Fibroblast of the conjunctiva (primary cell): ENCODE measurements at places on chromosomes 12 and 14.
A peak's percentile ranks its signal among the peaks of the same experiment; 100 is the strongest.

DNA sequence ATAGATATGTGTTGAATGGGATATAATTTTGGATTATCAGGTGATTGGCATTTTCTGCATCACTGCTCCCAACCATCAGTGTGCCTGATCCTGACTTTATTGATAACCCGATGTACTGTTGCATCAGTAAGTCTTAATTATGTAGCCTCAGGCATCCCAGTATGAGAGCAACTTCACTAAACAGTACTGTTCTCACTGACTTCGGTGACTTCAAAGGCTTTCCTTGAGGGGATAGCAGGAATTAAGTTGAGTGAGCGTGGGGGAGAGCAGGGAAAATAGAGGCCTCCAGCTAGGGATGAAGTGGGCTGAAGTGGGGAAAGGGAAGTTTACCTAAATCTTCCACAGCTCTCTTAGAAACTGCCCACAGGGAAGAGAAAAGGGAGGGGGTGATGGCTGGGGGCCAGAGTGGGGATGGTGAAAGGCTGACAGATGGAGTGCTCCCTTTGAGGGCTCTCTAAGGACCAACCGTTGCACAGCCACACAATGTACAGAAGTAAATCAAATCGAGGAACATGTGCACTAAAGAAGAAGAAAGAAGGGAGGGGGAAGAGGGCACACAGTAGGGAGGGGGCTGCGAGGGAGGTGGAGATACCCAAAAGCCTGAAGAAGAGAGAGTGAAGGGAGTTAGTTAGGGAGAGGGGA lies 10.7 kb upstream of the NEUROD4 start:
- DNase-seq, result no peak

DNA sequence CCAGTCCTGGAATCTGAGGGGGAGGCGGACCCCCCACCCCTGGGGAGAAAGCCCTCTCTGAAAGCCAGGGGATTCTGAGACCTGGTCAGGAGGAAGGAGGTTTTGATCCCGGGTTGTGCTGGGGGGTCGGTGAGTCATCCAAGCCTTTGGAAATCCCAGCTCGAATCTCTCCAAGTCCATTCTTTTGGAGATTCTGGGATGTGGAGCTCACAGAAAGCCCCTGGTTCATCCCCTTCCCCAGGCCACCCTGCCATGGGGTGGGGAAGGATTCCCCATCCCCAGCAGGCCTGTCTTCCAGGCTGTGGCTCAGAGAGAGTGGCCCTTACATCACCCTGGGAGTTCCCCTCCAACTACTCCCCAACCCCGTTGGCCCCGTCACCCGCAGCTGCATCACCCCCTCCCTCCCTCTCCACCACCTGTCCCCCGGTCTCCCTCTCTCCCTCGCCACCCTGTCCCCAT lies 14.3 kb downstream of the EXOC3L4 start:
- no peak for DNase-seq

DNA sequence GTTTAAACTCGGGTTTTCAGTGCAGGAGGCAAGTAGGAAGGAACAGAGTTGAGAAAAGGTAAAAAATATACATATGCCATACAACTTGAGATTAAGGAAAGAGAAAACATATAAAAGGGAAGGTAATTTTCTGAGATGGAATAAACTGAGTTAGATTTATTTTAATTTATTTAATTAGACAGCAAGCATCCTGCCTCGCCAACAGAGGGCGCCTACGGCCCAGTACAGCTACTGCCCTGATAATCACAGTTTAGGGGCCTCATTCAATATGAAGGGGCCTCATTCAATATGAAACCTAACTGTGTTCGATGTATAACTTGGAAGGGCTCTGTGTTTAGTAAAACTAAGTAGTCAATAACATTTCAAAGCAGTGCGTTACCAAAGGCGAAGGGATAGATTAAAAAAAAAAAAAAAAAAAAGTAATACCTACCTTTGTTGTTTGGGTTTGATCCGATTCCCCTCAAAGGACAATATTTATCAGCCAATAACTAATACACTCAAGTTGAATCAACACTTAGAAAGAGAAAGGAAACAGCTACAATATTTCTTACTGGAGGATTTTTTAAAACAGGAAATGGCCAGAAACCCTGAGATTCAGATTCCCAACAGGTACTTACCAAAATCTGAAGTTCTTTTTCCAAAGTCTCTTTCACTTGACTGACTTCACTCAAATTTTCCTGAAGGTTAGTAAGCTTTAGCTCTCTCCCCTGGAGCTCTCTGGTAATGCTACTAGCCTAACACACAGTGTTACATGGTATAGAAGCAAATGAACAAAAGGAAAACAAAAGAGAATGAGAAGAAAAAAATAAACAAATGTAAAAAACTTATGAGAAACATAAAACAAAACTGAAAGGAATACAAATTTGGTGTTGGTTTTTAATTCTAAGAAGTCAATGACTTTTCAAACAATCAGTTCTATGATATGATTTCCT lies 70.0 kb upstream of the VPS33A start:
- no peak for DNase-seq

DNA sequence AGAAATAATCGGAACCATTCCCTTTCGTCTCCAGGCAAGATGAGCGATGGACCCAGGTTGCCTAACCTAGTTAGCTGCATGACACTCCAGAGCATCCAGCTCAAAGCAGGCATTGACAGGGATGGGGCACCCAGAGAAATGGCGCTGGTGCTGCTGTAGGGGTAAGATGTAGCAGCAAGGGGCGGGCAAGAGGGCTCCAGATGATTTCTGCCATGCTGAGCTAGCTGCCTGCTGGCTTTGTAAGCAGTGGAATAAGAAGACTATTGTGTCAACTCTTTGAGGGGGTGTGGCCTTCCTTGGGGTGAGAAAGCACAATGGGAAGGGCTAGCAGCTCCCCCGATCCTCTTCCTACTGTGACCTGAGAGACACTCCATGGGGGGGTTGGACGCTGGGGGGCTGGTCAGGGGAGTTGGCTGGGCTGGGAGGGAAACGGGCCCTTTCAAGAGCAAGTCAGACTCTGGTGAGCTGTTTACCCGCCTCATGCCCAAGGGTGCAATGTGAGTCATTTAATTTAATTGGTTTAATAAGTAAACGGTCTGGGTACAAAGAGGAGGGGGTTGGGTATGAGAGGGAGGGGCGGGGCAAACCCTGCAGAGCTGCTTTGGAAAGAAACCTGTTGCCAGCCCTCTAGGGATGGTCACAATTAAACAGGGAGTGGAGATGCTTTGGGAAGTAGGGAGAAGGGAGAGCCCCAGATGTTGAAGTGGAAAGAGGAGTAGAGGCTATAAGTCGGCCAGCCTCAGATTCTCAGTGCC lies 50.5 kb downstream of the B4GALNT3 start:
- no peak for DNase-seq

DNA sequence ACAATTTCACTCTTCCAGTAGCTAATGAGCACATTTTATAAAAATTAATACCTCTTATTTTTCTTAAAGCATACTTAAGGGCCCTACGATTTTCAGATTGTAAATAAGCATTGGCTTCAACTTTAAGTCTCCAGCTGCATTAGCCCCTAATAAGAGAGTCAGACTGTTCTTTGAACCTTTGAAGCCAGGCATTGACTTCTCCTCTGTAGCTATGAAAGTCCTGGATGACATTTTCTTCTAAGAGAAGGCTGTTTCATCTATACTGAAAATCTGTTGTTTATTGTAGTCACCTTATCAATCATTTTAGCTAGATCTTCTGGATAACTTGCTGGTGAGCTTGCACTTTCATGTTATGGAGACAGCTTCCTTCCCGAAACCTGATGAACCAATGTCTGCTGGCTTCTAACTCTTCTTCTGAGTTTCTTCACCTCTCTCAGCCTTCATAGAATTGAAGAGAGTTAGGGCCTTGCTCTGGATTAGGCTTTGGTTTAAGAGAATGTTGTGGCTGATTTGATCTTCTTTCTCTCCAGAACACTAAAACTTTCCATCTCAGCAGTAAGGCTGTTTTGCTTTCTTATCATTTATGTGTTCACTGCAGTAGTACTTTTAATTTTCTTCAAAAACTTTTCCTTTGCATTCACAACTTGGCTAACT lies 377.1 kb upstream of the RGS6 start:
- no peak for DNase-seq

GRCh38 chr12:104410326-104410725 lies 46.4 kb upstream of the CHST11 start:
- DNase-seq, result no peak

- no peak for DNase-seq
Measured at GRCh38 chr14:97080991-97081390, 283.8 kb downstream of the VRK1 start.

DNA sequence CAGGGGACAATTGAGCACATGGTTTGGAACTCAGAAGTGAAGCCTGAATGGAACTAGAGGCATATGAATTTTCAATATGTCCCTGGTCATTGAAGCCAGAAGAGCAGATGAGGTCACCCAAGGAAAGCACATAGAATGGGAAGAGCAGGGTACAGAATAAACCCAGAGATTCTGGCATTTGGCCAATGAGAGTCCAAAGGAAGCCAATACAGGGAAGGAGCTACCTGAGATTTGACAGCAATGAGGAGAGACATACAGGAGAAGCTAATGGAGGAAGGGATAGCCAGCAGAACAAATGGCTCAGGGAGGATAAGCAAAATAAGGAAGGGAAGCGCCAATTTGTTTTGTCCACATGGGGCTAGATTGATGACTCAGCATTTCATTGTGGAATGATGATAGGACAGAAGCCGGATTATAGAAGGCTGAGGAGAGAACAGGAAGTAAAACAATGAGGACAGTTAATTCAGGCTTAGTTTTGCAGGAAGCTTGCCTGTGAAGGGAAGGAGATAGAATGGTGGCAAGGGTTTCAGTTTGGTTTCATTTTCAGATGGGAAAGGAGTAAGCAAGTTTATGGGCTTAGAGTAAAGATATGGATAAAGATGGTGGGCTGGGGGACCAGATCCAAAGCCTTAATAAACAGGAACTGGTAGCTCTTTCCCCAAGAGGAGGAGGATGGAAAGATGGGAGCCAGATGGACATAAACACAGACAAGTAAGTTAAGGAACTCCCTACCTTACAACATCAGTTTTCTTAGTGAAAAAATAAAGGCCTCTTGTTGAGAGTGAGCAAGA lies 3.2 kb upstream of the SPTSSA start:
- DNase-seq, result no peak

DNA sequence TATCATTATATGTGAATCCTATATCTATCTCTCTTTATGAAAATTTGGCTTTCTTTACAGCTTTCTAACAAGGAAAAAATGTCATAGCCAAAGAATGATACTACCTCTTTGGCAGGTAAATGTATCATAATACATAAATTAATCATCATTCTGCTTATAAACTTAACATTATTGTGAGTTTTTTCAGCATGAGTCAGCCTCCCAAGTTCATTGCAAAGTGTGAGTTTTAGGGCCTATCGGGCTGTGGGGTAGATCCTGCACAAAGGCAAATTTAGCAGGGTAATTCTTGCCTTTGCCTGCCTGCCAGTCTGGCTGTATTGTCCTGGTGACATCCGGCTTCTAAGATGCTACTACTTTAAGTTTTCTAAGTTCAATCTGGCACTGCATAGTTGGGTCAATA lies 412.6 kb downstream of the MDGA2 start:
- DNase-seq, result no peak

DNA sequence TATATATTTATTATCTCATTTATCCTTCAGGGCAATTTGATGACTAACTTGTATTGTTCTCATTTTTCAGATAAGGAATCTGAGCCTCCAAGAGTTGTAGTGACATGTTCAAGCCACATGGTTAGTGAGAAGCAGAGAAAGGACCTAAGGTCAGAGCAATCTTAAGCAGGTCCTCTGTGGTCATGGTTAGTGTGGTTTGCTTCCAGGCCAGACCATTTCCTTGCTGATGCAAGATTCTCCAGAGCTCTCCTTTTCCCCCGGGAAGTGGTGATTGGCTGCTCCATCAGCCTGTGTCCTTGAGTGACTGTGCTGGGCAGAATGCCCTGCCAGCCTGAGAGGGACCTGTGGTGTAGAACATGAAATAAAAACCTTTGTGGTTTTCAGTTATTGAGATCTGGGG lies 141.3 kb downstream of the KTN1 start:
- DNase-seq, result peak; percentile 50

DNA sequence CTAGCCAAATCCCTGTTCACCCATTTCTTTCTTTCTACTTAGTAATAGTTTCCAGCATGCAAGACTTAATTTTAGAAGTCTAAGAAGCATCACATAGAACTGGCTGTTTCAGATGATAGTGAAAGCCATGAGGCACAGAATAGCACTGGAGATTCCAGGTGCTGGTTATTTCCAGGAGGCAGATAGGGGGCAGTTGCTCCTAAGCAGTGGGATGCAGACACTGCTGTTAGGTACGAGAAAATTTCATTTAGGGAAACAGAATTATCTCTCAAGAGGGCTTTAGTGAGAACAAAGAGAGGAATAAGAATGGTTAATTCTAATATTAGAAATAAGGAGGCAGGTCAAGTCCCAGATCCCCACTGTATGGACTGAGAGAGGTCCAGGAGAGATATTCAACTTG lies 3.6 kb upstream of the MDGA2 start:
- no peak for DNase-seq

DNA sequence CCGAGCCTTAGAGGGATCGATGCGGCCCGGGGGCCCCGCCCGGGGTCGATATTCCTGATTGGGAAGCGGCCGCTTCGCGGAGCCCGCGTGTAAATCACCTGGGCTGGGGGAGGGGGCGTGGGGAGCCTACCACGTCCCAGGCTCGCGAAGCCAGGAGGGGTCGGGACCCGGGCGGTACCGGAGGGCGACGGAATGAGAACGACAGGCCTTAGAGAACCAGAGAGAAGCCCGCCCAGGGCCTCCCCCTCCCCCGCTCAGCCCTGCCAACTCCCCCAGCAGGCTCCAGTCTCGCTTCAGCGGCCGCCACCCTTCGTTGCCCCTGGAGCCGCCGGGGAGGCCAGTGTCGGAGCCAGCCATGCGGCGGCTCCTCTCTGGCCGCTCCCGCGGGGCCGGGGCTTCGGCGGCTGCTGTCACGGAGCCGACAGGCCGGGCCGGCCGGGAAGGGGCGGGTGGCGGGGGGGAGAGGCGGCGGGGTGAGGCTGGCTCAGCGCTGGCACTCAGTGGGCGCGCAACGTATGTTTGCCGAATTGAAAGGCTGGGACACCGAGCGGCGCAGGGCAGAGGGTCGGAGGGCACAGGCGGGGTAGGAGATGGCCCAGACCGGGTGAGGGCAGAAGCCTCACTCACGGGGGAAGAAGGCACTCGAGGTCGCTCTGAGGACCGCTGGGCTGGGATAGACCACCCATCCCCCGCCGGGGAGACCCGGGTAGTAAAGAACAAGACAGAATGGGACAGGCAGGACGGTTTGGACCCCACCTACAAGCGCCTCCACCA lies 1.4 kb upstream of the DNAJC22 start:
- no peak for DNase-seq

DNA sequence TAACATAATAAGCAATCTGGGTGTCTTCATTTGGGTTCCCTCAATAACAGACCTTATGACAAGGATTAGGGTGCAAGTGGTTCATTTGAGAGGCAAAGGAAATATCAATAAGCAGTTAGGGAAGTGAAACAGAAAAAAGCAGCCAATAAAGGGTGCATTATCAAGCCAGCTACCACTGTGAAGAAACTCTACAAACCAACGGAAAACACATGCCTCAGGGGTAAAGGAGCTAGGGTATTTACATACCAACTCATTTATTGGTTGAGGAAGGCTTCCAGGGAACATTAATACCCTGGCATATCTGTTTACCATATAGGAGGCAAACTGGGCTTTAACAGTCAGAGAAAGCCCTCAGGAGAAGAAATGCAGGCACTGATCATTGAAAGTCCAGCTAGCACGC lies 22.7 kb upstream of the IFNG-AS1 start:
- no peak for DNase-seq

- DNase-seq, result no peak
Measured at GRCh38 chr14:36870776-36871175, 209.1 kb downstream of the PAX9 start.
